Skeletal muscle tissue (tissue), 5 donors: ENCODE measurements at places on chromosomes 5 and 9. TPM values are rescaled to one million over a fixed set of nuclear protein-coding genes. Genes with fewer than 3 reads are reported as not detected.

The RFX3 gene
- total RNA-seq, result 9.9 TPM

The UCK1 gene
- 9.4 TPM for total RNA-seq

The PHF24 gene
- under 0.01 TPM for total RNA-seq

The NUTM2F gene
- total RNA-seq, result not detected

The CDC14B gene
- 45.9 TPM for total RNA-seq

The ABLIM3 gene
- 15.1 TPM for total RNA-seq

The GARIN3 gene
- total RNA-seq, result not detected

The CATSPER3 gene
- 0.52 TPM for total RNA-seq

The SELENOP gene
- total RNA-seq, result 179 TPM

The PCDHB12 gene
- 1.6 TPM for total RNA-seq

The LCN1 gene
- total RNA-seq, result not detected

The MYOT gene
- total RNA-seq, result 54.8 TPM

The LHFPL2 gene
- 54.8 TPM for total RNA-seq

The GABRB2 gene
- 1.0 TPM for total RNA-seq

The RGS7BP gene
- 1.6 TPM for total RNA-seq

The TAF1L gene
- not detected for total RNA-seq

The BAAT gene
- 0.52 TPM for total RNA-seq

The PAEP gene
- not detected for total RNA-seq

The CCL27 gene
- not detected for total RNA-seq

The SLC31A1 gene
- 9.9 TPM for total RNA-seq

The GZMA gene
- 0.52 TPM for total RNA-seq

The RFESD gene
- total RNA-seq, result 3.1 TPM

The TXNDC15 gene
- total RNA-seq, result 75.2 TPM

The NHP2 gene
- total RNA-seq, result 77.8 TPM

The PPP1R2B gene
- not detected for total RNA-seq

The IL17B gene
- total RNA-seq, result 247 TPM

The AIF1L gene
- 12.0 TPM for total RNA-seq
